ENCODE measurements at places on chromosomes 2 and 18.

GRCh38 chr18:31901063-31901462 lies 41.9 kb downstream of the TRAPPC8 start:
- no peak for DNase-seq

DNA sequence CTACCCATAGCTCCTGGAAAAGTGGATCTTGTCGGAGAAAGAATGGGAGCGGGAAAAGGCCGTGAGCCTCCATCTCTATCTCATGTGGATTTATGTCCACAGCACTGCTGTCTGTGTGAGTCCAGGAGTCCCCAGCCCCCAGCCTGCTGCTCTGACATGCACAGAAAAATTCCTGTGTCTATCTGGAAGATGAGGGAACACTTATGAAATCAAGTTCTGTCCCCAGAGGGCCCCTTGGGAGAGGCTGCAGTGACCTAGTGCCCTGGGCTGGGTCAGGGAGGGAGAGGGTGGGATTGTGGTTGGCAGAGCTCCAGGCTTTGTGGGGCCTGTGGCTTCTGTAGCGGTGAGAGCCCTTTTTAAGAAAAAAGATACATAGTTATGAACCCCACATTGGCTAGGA lies 37.6 kb downstream of the HJURP start:
- no peak for DNase-seq

DNA sequence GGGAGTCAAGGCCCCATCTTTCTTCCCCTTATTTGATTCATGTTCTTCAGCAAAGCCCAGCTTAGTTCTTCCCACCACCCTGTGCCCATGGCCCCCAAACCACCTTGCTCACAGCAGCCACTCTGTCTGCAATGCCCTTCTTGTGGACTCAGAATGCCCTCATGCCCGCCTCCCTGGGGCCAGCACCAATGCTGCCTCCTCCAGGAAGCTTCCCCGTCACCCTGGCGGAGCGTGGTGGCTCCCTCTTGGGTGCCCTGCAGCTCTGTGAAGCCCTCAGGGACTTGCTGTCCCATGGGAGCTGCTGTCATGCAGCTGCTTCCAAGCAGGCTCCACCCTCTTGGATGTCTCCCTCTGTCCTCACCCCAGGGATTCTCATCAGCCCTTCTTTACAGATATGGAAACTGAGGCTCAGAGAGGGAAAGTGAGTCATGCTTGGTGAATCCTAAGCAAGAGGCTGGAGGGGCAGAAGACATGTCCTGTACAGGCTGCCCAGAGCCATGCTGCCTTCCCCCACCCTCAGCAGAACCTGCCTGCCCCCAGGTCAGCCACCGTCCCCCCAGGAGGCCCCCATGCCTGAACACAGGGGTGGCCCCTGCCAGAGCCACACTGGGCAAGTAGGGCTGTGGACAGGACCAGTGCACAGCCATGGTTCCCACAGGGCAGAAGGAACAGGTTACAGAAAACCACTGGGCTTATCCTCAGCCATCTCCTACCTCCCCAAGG lies 11.8 kb upstream of the DUSP2 start:
- no peak for DNase-seq

- no peak for DNase-seq
Observed at GRCh38 chr2:120428748-120429147, 82.8 kb downstream of the INHBB start.

DNA sequence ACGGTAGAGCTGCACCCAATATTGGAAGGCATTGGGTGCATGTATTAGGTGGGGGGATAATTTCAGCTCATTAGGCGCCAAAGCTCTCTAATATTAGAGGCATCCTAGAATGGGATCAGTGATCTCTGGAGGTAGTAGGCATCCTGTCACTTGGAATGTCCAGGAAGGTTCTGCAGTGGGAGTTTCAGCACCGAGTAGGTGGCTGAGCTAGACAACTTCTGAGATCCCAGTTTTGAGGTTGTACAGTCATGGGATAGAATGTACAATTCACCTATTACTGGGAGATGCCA lies 210.9 kb downstream of the MYCN start:
- no peak for DNase-seq

DNA sequence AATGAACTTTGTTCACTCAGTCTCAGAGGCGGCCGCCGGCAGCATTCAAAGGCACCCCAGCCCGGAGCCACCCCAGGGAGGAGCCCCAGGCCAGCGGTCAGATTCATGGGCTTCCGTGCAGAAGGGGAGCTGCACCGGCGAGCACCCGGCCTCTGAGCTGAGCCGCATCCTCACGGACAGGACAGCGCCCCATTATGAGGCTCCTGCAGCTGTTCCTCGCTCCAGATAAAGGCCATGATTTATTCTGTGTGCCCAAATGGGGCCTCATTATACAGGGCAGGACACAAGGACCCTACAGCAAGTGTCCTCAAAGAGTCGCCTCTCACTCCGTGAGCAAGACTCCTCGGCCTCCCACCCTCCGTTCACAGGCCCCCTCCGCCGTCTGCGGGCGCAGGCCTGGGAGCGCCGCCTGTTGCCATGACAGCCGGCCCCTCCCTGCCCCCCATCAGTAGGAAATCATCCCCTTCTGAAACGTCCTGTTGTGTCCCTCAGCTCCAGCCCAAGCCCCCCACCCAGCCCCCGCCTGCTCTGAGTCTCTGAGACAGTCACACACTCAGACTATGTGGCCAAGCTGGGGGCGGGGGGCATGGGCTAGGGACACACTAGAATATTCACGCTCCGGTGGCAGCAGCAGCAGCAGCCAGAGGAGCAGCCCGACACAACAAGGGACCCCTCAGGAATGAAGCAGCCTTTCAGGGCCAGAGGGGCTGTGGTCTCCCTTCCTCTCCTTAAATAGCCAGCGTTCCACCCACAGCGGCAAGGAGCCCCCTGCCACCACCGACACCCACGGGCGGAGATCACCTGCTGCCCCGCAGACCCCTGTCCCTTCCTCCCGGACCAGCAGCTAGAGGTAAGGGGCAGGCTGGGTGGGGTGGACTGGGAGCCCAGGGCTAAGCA lies at the start of gene GPR17:
Gene GPR17 (plus strand): TSS at position 759 of the 897 bp plus-strand sequence. CDS start 4,583 bp downstream, outside the sequence.
- DNase-seq = no peak

DNA sequence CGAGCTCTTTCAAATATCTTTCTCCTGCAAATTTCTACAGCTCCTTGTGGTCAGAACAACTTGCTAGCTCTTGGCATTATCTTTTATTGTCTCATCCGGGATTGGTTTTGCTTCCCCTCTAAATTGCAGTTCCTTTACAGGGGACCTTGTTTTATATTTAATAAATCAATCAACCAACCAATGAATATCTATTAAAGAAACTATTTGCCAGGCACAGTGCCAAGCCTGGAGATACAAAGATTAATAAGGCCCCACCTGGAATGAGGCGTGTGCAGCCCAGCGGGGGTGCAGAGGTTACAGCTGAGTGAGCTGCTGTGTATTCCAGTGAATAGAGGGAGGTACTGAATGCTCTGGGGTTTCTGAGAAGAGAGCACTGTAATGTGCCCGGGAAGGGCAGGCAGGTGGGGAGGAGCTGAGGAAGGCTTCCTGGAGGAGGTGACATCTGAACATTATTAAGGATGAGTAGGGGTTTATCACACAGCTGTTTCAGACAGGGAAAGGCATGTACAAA lies 51.8 kb downstream of the LIPG start:
- peak; percentile 36 for DNase-seq

- no peak for DNase-seq
Observed at GRCh38 chr2:219486380-219486959, 12.2 kb upstream of the GMPPA start.

GRCh38 chr2:100248971-100249370 lies 73.3 kb downstream of the LONRF2 start:
- DNase-seq = no peak

GRCh38 chr18:48800876-48801727 lies 149.7 kb downstream of the SMAD7 start:
- no peak for DNase-seq

GRCh38 chr2:241147336-241147735 lies 1.9 kb downstream of the PASK start:
- no peak for DNase-seq

GRCh38 chr2:164757934-164758695 lies 83.5 kb downstream of the COBLL1 start:
- no peak for DNase-seq

GRCh38 chr18:9285604-9286003 lies 49.0 kb upstream of the TWSG1 start:
- DNase-seq = no peak

GRCh38 chr2:224360801-224361251 lies 41.1 kb downstream of the FAM124B start:
- no peak for DNase-seq

DNA sequence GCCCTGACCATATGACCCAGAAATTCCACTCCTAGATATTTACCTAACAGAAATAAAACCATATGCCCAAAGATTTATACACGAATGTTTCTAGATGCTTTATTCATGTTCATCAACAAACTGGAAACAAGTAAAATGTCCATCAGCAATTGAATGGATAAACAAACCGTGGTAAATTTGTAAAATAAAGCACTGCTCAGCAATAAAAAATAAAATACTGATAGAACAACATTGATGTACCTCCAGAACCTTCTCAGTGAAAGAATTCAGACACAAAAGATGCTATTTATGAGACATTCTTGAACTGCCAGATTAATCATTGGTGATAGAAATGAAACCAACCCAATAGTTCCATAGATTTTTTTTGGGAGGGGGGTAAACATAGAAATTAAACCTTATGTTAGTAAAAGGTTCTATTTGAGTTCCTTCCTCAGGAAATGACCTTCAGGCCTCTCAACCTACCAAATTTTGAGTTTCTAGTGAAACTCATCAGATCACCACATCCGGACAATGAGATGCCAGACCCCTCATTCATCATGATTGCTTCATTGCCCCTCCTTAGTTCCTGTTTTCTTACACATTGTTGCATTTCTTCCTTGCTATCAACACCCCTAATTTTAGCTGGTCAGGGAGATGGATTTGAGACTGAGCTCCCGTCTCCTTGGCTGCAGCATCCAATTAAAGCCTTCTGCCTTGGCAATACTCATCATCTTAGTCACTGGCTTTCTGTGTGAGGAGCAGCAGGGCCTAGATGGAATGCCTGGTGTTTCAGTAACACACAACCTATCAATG lies 203.5 kb downstream of the LPIN1 start:
- DNase-seq = no peak

DNA sequence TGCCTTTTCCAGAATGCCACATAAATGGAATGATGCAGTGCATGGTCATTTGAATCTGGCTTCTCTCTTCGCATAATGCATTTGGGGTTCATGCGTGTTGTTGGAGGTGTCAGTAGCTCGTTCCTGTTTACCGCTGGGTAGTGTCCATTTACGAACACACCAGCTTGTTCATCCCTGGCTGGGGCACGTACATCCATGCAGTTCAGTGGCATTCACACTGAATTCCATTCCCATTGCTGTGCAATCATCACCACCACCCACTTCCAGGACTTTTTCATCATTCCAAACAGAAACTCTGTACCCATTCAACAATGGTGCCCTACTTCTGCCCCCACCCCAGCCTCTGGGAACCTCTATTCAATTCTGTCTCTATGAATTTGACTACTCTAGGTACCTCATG lies 14.7 kb upstream of the CIDEA start:
- DNase-seq = no peak

DNA sequence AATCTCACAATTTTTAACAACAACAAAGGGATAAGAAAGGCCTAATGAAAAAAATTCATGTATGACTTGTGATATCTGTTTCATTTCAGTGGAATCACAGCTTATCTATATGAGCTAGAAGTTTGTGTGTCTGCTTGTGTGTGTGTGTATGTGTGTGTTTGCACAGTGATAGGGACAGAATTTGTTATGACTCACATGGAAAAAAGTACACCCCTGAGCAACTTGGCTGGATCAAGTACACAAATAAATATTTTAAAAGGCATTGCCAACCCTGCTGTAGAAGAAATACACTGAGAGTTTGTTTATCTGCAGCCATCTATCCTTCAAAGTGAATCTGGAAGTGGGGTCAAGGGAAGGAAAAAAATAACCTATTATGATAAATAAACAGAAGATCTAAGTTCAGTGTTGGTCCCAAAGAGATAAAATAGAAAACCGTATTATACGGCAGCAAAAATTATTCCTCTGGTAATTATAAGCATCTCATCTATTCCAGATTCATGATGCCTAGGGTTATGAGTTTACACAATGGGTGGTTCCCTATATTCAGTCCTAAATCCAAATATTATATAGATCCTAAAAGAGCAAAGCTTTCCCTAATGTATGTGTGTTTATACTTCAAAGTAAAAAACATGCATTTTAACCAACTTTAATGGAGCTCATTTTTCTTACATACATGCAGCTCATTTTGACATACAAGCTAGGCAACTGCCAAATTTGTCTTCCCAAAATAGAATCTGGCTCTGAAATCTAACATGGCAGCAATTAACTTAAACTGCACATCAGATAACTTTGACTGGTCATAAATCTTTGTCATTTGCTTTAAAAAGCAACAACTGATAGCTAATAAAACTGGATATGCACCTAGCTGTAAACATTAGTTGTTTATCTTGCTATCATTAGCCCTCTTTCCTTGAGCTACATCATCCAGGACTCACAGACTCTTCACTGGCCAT lies 420.6 kb downstream of the IRS1 start:
- no peak for DNase-seq

DNA sequence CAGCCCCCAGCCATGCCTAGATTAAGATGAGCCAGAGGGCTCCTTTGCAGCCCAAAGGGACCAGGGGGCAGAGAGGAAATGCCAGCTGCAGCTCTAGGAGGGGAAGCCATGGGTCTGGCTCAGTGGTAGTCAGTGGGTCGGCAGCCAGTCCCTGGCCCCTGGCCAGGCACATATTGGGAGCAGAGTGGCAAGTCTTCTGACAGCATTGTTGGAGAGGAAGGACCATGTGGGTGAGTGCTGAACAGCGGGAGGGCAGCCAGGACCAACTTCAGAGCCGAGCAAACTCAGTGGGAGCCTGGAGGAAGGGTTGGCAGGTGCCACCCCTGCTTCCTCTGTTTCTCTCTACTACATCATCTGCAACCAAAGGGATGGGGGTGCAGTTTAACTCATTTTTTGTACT lies 140.5 kb upstream of the PELI1 start:
- DNase-seq = no peak

DNA sequence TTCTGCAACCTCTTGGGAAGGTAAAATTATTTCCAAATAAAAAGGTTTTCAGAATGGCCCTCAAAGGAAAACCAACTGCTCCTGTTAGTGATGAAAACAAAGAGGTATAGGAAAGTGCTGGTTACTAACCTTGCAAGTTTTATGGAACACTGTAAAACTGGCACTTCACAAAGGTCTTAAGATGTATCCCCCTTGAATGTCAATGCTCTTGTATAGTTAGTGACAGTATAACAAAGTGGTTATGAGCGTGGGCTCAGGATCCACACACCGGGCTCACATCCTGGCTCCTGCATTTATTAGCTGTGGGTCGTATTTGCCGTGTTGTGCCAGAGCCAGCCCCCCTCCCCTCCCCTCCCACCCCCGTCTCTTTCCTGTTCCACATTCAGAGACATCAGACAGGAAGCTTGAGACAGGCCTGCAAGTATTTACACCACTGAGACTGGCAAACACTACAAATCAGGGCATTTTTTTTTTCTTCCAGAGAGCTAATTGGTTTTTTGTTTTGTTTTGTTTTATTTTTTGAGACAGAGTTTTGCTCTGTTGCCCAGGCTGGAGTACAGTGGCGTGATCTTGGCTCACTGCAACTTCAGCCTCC lies 9.2 kb upstream of the DNPEP start:
- DNase-seq = no peak
